T-helper 9 cell (primary cell): ENCODE measurements at places on chromosomes 3 and 15.

GRCh38 chr3:128415773-128416577 is 50.7 kb downstream of the DNAJB8 start:
- no peak for DNase-seq

DNA sequence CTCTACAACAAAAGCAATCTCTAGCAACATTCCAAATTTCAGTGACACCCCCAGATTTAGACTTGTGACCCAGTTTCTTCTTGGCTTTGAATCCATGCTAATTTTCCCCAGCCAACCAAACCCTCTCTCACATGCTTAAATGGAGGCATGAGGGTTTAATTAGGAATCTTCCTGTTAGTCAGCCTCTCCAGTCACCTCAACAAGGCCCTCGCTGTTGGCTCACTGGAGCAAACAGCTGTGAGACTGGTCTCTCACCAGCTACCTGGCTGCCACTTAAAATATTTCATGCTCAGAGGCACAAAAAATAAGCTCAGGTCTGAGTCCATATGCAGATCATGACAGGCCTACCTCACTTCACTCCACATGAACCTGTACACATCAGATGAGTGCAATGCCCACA is 630.4 kb upstream of the ADAMTS9 start:
- no peak for DNase-seq

DNA sequence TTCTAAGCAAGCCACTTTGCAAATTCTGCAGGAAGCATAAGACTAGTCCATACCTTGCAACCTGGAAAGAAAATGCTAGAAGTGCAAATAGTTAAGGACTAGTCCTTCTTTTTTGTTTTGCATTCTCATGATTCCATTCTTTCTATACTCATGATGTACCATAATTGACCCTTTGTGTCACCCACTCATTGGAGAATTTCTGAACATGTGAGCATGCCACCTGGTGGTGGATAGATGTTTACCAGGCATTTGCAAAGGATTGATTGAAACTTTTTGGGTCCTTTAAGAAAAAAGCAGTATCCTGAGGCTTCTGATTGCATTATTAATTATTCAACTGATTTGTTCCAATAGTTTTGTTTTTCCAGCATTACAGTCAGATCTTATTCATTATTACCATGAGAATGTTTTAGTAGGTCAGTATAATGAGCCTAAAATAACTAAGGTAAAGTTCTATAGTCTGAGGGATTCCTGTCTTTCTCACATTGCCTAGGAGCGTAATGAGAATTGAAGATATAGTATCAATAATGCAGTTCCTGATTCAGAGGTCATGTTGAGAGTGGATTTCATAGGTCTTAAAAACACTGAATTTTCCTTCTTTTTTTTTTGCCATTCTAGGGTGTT is 20.2 kb upstream of the DIPK2A start:
- no peak for DNase-seq

DNA sequence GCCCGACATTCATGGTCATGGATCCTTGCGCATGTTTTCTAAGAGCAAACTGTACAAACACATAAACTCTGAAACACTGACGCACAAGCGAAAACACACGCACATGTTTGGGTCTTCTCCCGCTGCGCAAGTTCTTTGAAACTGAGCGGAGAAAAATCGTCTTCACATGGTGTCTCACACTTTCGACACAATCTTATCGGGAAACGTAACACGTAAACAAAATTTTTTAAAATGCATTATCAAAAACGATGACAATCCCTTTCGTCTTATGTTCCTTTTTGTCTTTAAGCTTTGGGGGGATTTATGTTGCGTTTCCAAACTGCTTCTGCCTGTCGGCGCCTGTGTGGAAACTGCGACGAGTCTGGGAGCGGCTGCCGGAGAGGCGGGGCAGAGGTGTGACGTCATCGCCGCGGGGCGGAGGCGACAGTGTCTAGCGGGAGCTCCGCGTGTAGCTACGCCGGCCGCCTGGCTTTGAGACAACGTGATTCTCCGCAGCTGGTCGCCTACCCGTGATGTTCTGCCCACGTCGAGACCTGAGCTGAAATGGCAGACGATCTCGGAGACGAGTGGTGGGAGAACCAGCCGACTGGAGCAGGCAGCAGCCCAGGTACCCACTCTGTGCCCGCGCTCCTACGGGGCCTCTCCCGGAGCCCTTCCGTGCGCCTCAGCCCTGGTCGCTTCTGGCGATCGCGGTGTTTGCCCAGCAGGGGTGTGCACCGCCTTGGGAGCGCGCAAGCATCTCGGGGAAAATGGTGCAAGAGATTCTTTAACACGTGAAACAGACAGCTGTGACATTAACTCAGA is at the start of gene CMSS1:
CMSS1 (plus strand) TSS at position 426 of the 804 bp plus-strand sequence.
- peak; percentile 96 for DNase-seq

GRCh38 chr3:69914395-69914794 is 85.1 kb upstream of the SAMMSON start:
- no peak for DNase-seq

DNA sequence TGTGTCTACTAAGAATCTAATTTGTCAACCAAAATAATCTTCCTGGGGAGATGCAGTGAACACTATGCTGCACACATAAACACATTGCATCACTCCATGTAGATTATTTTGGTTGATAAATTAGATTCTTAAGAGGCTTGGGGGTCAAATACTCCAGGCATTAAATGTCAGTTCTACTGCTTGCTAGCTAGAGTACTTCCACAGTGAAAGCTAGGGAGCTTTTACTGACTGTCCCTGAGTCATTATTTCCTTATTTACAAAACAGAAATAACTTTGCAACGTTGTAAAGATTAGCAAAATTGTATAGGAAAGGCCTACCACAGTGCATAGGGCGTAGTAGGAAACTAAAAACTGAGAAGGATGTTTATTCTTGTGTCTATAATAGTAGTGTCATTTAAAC is 12.9 kb upstream of the TMC3 start:
- DNase-seq: no peak

GRCh38 chr15:71093054-71094024 is 21.9 kb upstream of the THSD4 start:
- DNase-seq: no peak

DNA sequence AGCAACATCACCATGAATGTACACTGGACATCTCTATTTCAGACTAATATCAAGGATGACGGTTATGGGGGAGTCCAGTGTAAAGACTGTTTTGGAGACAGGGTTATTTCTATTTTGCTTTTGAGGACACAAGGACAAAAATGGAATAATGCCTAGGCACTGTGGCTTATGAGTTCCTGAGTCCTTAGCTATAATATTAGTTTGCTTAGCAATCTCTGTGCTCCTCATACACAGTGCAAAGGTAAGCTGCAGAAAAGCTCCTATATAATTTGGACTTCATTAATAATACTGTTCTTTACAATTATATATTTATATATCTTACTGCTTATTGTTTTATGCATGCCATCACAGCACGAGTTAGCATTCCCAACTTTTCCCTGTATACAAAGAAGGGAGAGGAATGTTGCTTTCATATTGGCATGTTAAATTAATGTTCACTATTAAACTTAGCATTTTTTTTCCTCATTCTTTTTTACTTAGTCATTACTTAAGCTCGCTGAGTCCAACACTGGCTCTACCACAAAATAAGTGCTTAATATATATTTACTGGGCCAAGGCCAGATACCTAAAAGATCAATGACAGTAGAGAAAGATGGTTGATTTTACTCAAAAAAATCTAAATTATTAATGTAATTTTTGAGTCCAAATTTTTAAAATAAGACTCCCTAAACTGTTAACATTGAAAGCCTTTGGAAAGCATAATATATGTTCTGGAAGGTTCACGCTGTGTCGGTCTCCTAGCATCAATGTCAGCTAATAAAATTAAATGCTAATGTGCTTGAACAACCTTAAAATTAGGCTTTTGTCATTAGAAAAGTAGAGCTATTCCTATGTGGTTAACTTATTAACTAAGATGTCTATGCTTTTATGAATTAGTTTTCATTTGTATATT is 13.8 kb downstream of the THBS1 start:
- no peak for DNase-seq

GRCh38 chr3:181694805-181695660 is 16.7 kb upstream of the SOX2 start:
- DNase-seq: no peak

DNA sequence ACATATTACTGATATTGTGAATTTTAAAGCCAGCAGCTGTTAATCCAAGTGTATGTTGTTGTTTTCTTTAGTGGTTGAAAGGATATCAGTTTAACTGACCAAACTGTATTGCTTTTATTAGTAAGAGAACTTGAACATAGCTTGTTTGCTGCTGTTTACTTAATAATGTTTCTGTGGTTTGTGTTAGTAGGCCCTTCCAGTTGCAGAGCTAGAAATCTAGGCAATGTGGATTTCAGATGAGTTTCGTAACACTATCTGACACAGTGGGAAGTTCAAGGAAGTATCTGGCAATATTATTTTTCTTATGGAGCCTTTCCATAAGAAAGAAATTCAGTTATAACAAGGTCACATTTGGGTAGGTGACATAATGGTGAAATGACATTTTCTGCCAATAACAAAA is 18.5 kb downstream of the ZNF609 start:
- DNase-seq: no peak

DNA sequence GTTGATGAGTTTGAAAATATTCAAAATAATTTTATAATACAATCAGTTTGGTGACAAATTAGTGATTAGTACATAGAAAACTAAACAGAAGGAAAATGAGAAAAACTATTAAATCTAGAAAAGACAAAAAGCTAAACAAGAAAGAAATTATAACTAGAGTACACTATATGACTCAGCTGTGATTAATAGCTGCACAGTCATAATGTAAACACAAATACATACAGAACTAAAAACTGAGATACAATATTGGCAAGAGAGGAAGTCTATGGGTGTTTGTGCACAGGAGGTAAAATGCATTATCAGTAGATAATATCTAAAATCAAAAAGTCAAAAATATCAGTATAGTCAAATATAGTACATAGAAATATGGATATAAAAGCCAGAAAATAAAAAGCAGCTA is 80.7 kb upstream of the PCSK6 start:
- no peak for DNase-seq

- no peak for DNase-seq
Measured at GRCh38 chr3:161800985-161801559, 304.5 kb downstream of the OTOL1 start.

- no peak for DNase-seq
Measured at GRCh38 chr3:147356145-147356908, 50.0 kb downstream of the ZIC4 start.

DNA sequence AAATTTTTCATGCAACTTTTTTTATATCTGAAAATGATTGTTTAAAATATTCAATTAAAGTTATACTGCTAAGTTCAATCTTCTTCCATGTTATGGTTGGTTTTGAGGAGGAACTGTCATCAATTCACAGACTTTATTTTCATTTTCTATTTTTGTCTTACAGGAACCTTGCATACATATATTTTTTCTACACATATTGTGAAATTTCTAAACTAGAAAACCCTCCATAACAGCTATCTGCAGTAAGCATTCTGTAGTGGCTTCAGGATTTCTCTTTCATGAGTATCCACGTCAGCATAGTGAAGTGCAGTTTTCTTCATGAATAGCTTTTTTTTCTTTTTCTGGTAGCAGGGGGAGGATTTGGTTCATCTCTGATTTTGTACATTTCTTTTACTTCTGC is 48.2 kb downstream of the ATR start:
- DNase-seq: no peak

- no peak for DNase-seq
Measured at GRCh38 chr3:72694398-72694797, 153.8 kb downstream of the SHQ1 start.

DNA sequence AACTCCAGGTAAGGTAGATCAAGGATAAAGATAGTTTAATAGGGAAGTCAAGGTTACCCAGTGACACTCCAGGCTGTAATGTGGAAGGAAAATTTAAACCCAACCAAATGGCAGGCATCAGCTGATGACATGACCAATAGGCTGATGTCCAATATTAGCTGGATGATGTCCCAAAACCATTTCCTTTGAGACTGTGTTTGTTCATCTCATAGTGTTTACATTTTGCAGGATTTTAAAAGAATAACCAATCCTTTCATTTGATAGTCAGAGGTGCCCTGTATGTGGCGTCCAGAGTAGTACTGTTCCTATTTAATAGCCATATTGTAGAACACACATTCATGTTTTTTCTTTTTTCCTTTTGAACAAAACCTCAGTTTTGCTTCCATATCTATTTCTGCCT is 23.3 kb upstream of the TMEM158 start:
- DNase-seq: no peak

DNA sequence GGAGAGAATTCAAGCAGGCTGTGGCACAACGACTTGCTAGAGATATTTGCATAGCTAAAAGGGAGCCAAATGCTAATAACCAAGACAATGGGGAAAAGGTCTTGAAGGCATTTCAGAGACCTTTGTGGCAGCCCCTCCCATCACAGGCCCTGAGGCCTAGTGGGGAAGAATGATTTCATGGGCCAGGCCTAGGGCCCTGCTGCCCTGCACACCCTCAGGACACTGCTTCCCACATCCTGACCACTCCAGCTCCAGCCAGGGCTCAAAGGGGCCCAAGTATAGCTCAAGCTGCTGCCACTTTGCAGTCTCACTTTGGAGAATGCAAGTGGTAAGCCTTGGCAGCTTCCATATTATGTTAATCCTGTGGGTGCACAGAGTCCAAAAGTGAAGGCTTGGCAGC is 21.5 kb upstream of the PTPN23 start:
- no peak for DNase-seq

- no peak for DNase-seq
Measured at GRCh38 chr3:37856381-37856780, 5.3 kb upstream of the CTDSPL start.

- DNase-seq: no peak
Measured at GRCh38 chr3:45712434-45713110, 23.4 kb downstream of the SACM1L start.

DNA sequence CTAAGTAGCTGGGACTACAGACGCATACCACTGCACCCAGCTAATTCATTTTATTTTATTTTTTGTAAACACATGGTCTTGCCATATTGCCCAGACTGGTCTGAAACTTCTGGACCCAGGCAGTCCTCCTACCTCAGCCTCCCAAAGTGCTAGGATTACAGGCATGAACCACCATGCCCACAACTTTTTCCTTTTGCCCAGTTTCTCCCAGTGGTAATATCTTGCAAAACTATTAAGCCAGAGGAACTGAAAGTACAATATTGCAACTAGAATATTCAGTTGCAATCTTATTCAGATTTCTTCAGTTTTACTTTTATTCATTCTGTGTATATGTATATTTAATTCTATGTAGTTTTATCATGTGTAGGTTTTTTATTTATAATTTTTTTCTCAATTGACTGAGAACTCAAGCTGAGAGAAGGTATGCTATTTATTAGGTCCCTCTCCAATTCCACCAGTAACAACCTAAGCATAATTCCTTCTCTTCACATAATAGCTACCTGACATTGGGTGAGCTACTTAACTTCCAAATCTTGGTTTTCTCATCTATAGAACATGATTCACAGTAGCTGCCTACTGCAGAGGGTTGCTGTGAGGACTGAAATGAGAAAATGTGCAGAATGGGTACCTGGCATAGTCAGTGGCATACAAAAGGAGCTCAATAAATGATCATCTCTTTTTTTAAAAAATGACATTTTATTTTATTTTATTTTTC is 30.8 kb downstream of the KLHL18 start:
- no peak for DNase-seq

- DNase-seq: no peak
Measured at GRCh38 chr15:100765467-100766241, 114.0 kb upstream of the ALDH1A3 start.
